ENCODE measurements at places on chromosomes 6 and 20.

- DNase-seq: no peak
Observed at GRCh38 chr6:106411643-106412200, 51.2 kb downstream of the CRYBG1 start.

DNA sequence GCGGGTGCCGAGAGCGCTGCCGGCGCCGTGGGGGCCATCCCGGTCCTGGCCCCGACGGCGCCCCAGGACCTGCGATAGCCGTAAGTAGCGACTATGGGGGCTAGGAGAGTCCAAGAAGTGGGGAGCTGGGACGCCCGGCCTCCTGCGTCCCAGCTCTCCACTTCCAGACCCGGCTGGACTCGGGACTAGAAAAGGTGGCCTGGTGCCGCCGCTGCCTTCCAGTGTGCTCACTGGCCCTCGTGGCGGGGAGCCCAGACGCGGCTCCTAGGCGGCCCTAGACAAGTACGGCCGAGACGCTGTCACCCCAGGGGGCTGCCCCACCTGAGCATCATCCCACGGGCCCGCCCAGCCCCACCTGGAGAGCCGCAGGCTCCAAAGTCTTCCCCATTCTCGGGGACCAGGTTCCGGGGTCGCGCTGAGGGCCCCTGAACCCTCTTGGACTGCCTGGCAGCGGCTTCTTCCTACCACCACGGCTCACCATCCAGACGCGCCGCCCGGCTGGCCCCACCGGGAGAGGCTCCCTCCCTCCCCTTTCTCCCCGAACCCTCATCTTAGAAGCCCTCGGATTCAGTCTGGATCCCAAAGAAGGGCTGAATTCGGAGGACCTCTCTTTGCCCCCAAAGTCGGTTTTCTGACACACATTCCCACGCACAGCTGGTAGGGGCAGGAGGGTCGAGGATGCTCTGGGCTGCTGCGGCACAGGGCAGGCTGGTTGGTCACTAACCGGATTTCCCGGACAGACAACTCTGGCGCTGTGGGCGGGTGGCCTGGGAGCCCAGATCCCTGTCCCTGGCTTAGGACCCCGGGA lies 870 bp upstream of the MDFI start:
- no peak for DNase-seq

GRCh38 chr6:167528239-167528638 lies 203.4 kb downstream of the TTLL2 start:
- DNase-seq: no peak

DNA sequence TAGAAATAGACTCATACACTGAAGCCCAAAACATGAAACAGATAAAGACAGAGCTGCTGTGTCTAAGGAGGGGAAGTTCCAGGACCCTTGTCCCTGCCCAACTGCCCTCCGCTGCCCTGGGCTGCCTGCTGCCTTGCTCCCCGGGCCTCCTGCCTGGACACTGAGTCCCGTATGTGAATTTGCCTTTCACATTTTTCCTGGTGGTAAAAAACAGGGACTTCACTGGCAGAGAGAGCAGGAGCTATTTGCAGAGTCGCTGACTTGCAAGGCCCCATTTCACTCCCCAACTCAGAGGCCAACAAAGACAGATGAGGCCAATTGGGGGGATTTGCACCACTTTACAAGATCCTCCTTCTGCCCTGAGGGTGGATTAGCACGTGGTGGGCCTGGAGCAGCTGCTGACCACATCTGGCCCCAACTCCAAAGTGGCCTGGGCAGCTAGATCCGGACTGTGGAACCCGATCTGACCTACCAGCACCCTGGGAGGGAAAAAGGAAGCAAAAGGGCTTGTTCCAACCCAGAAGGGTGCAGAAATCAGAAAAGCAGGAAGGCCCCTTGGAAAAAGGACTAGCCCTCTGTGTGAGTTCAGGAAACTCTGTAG lies 61.4 kb downstream of the NOL4L start:
- DNase-seq: no peak

- no peak for DNase-seq
Observed at GRCh38 chr6:144897441-144897921, 612.3 kb downstream of the UTRN start.

GRCh38 chr6:135438907-135439535 lies 58.5 kb downstream of the AHI1 start:
- DNase-seq: no peak

GRCh38 chr6:137119196-137120104 lies 54.0 kb downstream of the IL22RA2 start:
- no peak for DNase-seq

- DNase-seq: no peak
Observed at GRCh38 chr6:53833155-53833554, 38.4 kb downstream of the LRRC1 start.

DNA sequence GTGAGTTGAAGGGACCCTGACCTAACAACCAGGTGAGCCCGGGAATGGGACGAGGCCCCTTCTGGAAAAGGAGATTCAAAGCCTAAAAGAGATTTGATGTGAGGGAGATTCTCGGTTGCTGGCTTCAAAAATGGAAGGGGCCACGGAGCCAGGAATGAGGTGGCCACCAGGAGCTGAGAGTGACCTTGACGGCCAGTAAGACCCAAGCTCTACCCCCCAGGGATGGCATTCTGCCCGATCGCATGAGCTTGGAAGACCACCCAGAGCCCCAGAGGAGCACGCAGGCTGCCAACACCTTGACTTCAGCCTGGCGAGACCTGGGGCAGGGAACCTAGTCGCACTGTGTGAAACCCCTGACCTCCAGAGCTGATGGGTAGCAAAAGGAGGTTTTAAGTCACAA lies 163.9 kb downstream of the BMP7 start:
- no peak for DNase-seq

DNA sequence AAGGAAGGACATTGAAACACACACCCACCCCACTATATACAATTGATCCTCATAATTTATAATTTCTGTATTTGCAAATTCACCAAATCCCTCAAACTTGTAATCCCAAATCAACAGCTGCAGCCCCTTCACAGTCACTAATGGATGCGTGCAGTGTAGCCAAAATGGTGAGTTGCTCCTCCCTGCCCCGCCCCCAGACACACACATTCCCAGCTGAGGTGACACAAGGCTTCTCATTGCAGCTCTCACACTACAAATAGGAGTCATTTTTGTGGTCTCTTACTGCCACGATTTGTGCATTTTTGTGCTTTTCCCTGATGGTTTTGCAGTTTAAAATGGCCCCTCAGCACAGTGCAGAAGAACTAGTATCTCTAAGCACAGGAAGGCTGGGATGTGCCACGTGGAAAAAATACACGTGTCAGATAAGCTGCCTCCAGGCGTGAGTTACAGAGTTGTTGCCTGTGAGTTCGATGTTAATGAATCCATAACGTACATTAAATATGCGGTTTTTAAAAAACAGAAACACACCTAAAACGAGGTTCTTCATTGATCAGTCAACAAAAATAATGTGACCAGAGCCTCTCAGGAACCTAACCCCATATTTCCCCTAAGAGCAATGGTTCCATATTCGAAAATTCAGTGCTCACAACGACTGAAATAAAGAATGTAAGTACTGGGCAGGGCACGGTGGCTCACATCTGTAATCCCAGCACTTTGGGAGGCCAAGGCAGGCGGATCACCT lies 8.2 kb downstream of the ATP9A start:
- no peak for DNase-seq

DNA sequence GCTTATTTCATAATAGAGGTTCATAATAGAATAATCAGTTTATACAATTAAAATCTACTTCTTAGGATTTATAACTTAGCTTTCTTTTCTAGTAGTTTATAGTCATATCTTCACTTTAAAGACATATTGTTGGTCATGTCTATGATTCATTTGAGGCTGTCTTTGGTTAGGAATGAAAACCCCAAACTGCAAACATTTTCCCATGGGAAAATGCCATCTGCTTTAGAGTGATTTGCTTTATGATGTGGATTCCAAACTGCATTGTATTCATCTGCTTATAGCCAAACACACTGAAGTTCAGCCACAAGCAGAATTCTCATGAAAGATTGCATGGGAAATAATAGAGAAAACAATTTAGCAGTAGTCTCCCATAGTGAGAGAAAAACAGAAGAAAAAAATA lies 128.0 kb downstream of the RFPL4B start:
- no peak for DNase-seq

DNA sequence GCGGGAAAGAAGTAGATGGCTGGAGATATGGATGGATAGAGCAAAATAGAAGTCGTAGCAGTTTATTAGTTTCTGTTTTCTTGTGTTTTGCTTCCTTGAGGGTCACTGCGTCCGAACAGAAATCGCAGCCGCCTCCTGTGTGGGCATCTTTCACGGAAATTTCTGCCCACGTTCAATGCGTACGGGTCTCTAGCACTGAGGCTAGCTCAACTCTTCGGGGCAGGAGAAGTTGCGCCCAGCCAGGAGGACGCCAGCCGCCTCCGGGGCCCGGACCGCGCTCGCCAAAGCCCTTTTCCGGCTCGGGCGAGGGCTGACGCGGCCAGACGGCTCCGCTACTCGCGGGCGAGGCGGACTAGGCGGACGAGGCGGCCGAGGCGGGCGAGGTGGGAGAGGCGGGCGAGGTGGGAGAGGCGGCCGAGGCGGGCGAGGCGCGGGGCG lies 814 bp downstream of the TFAP2B start:
- no peak for DNase-seq

DNA sequence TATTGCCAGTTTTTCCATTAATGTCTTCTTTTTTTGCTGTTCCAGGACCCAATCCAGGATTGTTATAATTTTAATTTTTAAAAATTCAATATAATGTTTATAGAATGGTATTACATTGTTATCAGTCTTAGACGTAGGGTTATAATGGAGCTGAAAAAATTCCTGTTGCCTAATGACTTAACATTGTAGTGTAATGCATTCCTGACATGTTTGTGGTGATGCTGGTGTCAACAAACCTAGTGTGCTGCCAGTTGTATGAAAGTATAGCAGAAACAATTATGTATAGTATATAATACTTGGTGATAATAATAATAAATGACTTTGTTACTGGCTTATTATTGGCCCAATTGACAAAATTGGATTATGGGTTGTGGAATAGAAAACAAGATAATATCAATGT lies 30.4 kb downstream of the KIZ start:
- no peak for DNase-seq

DNA sequence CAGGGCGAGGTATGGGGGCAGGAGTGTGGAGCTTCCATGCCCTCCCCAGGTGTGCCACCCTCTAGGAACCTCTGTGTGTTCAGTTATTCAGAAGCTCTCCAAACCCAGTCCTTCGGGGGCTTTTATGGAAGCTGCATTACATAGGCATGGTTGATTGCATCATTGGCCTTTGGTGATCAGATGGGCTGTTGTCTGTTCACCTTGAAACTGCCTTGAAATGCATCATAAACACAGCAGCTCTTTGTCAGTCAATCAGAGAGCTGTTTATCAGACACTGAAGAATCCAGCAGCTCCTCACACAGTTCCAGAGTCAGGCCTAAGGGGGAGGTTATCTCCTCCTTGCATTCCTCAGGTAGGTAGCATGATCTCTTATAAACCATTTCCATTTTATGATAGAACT lies 62.4 kb downstream of the E2F3 start:
- DNase-seq: no peak

- peak; percentile 14 for DNase-seq
Observed at GRCh38 chr6:125444006-125444923, 142.5 kb upstream of the HDDC2 start.

DNA sequence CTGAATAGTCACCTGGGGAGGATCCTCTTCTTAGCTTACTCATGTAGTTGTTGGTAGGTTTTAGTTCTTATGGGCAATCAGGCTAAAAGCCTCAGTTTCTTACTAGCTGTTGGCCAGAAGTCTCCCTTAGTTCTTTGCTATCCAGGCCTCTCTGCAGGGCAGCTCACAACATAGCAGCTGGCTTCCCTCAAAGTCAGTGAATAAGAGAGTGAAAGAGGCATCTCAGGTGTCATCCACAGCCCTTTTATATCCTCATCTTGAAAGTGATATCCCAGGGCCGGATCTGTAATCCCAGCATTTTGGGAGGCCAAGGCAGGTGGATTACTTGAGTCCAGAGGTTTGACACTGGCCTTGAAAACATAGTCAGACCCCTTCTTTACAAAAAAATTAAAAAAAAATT lies 42.1 kb upstream of the FOXA2 start:
- peak; percentile 10 for DNase-seq

DNA sequence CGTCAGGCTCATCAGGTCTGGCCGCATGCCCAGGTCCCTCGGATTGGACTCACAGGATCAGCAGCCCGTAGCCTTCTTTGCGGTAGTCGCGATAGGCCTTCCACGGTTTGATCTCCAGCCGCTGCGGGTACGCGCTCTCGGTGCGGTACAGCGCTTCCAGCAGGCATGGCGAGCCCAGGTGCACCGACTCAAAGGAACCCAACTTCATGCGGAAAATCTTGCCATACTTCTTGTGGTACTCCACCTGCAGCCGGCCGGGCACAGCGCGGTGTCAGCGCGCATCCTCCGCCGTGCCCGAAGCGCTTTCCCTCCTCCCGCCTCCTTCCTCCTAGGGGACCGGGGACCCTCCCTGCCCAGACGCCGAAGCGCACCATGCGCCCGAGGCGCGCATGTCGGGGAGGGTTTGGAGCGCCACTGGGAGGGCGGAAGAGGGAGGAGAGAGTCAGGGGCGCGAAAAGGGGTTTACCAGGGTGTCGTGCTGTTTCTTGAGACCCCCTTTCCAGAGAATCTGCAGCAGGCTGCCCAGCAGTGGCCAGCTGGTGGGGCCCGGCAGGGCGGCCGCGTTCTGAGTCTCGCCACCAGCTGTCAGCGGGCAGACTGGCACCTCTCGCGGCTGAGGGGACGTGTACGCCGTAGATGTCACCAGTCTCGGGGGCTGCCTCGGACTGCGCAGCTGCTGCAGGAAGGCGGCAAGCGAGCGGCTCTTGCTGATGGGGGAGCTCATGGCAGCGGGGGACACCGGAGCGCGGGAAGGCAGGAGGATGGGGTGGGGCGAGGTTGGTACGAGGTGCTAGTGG lies 732 bp downstream of the CYP24A1 start:
- DNase-seq: no peak

- no peak for DNase-seq
Observed at GRCh38 chr20:9227896-9228615, 159.2 kb downstream of the PLCB4 start.

- DNase-seq: no peak
Observed at GRCh38 chr6:142326540-142326939, 24.7 kb downstream of the ADGRG6 start.

- peak; percentile 55 for DNase-seq
Observed at GRCh38 chr6:154928325-154928922, 66.7 kb upstream of the TIAM2 start.

DNA sequence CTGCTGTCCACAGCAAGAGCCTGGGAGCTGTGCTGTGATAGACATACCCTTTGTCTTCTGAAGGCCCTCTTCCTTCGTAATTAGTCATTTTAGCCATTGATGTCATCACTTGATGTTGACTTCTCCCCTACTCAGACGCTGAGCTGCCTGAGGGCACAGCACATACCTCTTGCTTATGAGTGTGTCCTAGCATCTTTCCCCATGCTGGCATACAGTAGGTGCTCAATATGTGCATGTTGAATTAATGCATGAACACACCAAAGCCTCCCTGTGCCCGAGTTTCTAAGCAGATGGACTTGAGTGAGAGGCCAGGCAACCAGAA lies 35.8 kb upstream of the FAM83D start:
- no peak for DNase-seq

- DNase-seq: no peak
Observed at GRCh38 chr6:133241086-133241900, at the start of gene EYA4. EYA4 (plus strand) TSS chr6:133241357; CDS start chr6:133274781, 33,424 bp downstream.

- no peak for DNase-seq
Observed at GRCh38 chr6:17771609-17772008, 64.9 kb upstream of the NUP153 start.
